ENCODE measurements at places on chromosomes 7 and 10. TPM values are rescaled to one million over a fixed set of nuclear protein-coding genes. Genes with fewer than 3 reads are reported as not detected.
A peak's percentile ranks its signal among the peaks of the same experiment; 100 is the strongest.

DNA sequence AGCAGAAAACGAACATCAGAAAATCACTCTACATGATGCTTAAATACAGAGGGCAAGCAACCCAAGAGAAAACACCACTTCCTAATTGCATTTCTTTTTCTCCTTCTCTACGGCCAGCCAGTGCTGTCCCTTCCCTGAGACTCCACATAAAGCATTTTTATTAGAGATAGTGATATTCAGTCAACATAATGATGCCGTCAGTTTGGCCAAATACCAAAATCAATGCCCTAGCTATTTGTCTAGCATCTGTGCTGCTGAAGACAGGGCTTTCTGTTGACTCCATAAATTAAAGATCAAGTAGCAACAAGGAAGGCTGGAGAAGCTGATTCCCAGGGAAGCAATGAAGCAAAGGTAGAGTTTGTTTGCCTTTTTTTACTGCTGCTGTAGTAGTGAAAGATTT lies 1024.9 kb downstream of the REEP3 start:
- H3K27ac ChIP-seq = no peak overlapping the region
- DNase-seq = no peak
- no peak overlapping the region for H3K4me3 ChIP-seq

GRCh38 chr7:73520673-73521635 lies 1.1 kb downstream of the BAZ1B start:
- H3K27ac ChIP-seq = peak overlapping the region; percentile 98
- no peaks in the 10 kb centered on the region for H3K27me3 ChIP-seq
- no peak for DNase-seq

DNA sequence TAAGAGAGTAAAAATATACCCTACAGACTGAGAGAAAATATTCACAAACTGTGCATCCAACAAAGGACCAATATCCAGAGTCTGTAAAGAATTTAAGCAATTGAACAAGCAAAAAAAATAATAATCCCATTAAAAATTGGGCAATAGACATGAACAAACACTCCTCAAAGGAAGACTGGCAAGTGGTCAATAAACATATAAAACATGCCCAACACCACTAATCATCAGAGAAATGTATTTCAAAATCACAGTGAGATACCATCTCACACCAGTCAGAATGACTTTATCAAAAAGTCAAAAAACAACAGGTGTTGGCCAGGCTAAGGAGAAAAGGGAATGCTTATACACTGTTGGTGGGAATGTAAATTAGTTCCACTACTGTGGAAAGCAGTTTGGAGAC lies 21.9 kb upstream of the ZNF804B start:
- no peaks in the 10 kb centered on the region for H3K4me1 ChIP-seq
- DNase-seq = no peak
- H3K36me3 ChIP-seq = no peaks in the 10 kb centered on the region
- H3K27ac ChIP-seq = no peak overlapping the region
- H3K4me3 ChIP-seq = no peak overlapping the region

DNA sequence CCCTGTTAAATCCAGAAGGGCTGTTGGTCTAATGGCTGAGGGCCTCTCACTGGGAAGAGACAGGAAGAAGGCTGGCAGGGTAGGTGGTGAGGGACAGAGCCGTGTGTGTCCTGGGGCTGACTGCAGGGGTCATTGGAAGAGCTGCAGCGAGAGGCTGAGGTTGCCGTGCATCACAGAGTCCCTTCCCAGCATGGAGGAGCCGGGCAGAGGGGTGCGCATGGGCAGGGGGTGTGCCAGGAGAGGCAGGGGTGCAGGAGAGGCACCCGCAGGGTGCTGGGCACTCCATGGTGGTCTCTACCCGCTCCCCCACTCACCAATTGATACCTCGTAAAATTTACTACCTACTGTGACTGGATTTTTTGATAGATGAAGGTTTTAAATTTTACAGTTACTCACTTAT lies 124.3 kb downstream of the ACTR3B start:
- no peak for DNase-seq
- no peak overlapping the region for H3K27ac ChIP-seq
- no peaks in the 10 kb centered on the region for H3K4me1 ChIP-seq

DNA sequence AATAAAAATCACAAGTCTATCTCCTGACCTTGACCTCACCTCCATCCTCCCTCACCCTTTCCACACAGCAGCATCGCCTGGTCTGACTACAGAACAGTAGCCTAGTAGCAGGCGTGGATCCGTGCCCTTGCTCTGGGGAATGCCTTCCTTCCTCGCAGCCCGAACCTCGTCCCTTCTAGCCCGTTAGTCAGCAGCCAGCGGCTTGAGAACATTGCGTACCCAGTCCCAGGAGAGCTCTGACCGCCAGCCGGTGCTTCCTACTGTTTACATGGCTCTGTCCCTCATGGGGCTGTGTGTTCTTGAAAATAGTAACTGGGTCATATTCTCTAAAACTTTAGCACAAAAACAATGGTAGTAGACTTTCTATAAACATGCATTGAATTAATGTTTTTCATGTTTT lies 682.7 kb upstream of the IGFBP3 start:
- no peaks in the 10 kb centered on the region for H3K27me3 ChIP-seq
- peak; percentile 89 for DNase-seq
- no peak overlapping the region for H3K4me3 ChIP-seq
- no peaks in the 10 kb centered on the region for H3K36me3 ChIP-seq
- H3K27ac ChIP-seq = peak overlapping the region; percentile 82
- peaks cover 15% of the 10 kb centered on the region for H3K4me1 ChIP-seq

DNA sequence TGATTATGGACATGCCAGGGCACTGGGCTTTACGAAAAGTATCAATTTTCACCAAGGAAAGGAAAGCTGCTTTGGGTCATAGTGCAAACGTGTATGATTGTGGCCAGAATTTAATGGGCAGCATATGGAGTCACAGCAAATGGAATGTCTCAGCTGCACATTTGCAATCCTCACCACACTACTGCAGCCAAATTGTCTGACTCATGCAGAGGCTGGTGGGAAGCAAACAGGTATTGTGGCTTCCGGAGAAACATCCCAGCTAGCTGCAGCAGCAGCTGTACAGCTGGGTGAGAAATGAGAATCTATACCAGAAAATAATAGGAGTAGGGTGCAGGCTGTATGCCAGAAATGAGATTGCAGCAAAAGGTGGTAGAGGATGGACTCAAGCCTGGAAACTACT lies 374.7 kb upstream of the VWC2 start:
- no peak overlapping the region for H3K4me3 ChIP-seq
- no peak overlapping the region for H3K27ac ChIP-seq
- peak; percentile 9 for DNase-seq

INHBA gene
- total RNA-seq = 4.8 TPM

EFCAB10 gene
- not detected for total RNA-seq

ACADSB gene
- 19.1 TPM for total RNA-seq

Data from stomach (tissue), 19 donors.